ENCODE measurements at places on chromosomes 6 and 20. TPM values are rescaled to one million over a fixed set of nuclear protein-coding genes. Genes with fewer than 3 reads are reported as not detected.
A peak's percentile ranks its signal among the peaks of the same experiment; 100 is the strongest.

DNA sequence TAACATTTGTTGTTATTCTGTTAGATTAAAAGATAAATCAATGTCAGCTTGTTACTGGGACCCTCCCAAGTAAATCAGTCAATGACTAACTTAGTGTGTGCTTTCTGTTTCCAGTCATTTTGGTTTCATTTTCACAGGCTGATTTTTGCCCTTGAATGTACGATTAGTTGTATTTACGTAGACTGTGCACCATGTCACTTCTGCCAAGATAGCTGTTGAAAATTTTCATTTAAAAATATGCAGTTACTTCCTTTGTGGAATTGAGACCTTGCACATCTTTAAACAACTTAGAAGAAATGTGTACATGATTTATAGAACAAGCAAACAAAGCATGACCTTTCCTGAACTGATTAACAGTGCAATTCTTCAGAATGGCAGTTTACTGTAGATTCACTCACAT is 944.8 kb upstream of the CITED2 start:
- H3K4me3 ChIP-seq: peak overlapping the region; percentile 30
- no peaks in the 10 kb centered on the region for H3K27me3 ChIP-seq
- no peaks in the 10 kb centered on the region for H3K36me3 ChIP-seq

DNA sequence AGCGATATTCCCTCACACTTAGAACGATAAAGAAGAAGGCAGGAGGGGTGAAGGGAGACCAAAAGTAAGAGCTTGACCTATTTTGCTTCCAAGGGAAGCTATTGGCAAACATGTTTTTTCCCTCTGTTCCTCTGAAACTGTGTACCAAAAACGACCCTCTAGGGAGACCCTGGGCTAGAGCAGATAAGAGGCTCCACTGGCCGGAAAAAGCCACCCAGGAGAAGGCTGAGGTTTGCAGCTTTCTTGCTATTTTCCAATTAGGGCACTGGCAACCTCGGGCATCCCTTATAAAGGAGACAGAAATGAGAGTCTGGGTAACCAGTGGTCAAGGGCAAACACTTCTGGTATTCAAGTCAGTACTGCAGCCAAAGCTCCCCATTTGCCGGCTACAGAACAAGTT is 168.0 kb downstream of the KIF16B start:
- H3K36me3 ChIP-seq: peaks cover 3% of the 10 kb centered on the region
- no peak overlapping the region for H3K4me3 ChIP-seq
- H3K27ac ChIP-seq: no peak overlapping the region
- peaks cover 18% of the 10 kb centered on the region for H3K4me1 ChIP-seq
- H3K27me3 ChIP-seq: no peaks in the 10 kb centered on the region

DNA sequence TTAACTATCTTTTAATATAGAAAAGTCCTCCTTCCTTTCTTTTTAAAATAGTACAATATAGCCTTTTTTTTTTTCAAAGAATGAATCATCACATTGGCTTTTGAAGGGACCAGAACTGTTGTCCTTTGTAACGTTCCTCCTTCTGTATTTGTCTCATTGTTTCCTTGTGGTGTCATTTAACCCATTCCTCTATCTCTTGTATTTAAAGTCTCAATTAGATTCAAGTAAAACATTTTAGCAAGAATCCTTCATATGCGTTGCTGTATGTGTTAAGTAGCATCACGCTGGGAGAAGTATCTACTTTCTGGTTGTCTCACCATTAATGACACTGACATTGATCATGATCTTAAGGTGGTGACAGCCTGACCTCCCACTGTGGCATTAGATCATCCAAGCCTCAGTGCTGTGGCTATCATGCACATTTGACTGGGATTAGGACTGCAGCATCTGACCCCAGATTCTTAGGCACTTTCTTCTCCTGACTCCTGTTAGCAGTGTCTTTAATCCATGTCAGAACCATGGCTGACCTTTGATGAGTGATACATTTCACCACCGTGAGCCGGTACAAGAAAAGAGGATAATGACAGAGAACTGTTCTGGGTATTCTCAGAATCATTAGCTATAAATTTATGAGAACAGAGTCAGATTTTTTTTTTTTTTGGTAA is 67.5 kb upstream of the TFB1M start:
- H3K4me1 ChIP-seq: no peaks in the 10 kb centered on the region
- no peak overlapping the region for H3K4me3 ChIP-seq

DNA sequence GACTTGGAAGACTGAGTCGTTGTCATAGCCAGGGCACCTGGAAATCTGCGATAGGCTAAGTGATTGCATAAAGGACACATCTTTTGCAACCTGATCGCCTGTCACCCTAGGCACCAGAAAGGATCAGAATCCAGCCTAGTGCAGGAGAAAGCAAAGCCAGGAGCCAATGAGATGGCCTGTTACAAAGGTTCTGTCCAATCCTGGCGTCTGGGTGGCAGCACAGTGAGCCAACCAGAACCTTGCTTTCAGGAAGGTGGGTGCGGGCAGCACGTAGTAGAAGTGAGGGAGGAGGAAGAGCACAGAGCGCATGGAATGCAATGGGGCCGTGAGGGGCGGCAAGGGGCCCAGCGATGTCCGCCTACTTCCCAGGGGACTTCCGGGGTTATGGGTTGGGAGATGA is 120.4 kb upstream of the GGTLC1 start:
- no peak overlapping the region for H3K27ac ChIP-seq
- peaks cover 7% of the 10 kb centered on the region for H3K27me3 ChIP-seq
- no peaks in the 10 kb centered on the region for H3K36me3 ChIP-seq
- H3K4me1 ChIP-seq: no peaks in the 10 kb centered on the region
- DNase-seq: no peak

Gene PCK1
- total RNA-seq: 0.26 TPM
